ENCODE measurements at places on chromosomes 5 and 9.

GRCh38 chr9:84206801-84207370 is 133.7 kb downstream of the SLC28A3 start:
- no peak for DNase-seq

GRCh38 chr5:143395638-143396352 is 7.7 kb downstream of the NR3C1 start:
- DNase-seq, result peak; percentile 16

DNA sequence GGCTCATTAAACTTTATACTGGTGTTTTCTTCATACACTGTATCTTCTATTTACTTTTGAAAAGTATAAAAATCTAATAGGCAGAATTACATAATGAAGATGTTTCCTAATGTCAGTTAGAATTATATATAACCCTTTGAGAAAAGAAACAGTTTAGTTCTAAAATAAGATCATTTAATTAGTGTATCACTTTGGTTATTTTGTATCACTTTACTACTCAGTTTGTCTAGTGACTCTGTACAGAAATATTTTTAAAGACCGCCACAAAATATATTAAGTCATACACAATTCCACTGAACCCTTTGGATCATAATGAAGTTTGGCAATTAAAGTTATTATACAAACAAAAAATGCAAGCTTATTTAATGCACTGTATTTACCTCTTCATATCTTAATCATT is 15.0 kb downstream of the RFX3 start:
- DNase-seq, result no peak

DNA sequence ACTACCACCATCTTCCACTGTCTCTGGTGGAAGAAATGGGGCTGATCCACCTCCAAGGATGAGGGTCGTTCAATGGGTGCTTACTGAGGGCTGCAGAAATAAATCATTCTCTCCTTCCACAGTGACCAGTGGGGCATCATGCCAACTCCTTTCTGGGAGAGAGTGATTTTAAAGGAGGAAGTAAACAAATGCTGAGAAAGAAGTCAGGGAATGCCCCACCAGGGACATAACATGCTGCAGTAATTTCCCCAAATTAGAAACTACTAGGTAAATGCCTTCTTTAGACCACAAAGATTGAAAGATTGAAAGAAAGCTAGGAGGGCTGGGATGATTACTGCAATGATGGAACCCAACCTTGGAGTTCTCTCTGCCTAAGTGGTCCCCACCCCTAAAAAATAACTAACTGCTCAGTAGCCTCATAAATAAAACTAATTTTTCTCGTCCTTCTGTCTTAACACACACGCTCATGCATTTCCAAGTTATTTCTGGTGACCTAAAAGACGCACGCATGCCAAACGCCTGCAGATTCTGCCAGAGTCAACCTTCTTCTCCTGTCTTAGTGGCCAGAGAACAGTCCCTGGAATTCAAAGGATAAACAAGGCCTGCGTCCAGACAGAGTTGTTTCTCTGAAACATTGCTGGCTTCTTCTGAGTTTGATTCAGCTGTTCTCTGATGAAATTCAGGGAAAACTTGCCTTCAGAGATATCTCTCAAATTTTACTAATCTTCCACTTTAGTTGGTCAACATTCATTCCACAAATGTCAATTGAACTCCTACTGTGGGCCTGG is 250.0 kb downstream of the NR3C1 start:
- no peak for DNase-seq

DNA sequence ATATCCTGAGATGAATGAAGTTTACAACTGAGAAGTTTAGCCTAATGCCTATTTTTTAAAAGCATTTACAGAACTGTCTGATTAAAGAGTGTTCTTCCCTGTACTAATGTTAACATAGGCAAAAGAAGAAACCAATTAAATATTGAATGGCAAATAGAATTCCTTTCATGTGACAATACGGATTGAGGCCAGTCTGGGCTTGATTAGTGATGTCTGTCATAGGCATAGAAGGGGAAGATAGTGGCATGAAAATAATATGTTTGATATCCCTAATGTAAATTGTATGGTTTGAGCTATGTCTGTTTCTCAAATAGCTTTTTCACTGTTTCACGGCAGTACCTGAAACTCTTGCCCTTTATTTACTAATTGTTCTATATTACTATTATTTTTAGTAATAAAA is 443.1 kb upstream of the CLINT1 start:
- DNase-seq, result no peak

- no peak for DNase-seq
These were observed 151.5 kb upstream of the DAPK1 start for GRCh38 chr9:87346061-87346665.

GRCh38 chr9:6689893-6690674 is 44.6 kb upstream of the GLDC start:
- no peak for DNase-seq

DNA sequence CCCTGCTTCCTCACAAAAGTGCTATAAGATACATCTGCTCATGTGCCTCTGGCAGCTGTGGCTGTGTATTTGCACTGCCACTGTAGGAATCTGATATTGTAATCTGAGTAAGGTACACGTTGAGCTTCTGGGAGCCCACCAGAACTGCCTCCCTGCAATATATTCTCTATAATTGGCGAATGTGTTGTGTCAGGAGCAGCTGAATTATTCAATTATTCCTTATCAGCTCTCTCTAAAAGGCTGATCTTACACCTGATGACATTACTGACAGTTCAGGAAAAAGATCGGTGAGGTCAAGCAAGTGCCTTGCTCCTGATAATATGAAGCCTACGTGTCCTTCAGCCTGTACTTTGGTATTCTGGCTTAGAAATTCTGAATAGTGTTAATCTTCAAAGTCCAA is 1015.0 kb downstream of the CDH9 start:
- DNase-seq, result no peak

- no peak for DNase-seq
These were observed 493.9 kb downstream of the CCDC171 start for GRCh38 chr9:16046713-16047112.

GRCh38 chr5:119009131-119009530 is 20.8 kb upstream of the DTWD2 start:
- DNase-seq, result no peak

DNA sequence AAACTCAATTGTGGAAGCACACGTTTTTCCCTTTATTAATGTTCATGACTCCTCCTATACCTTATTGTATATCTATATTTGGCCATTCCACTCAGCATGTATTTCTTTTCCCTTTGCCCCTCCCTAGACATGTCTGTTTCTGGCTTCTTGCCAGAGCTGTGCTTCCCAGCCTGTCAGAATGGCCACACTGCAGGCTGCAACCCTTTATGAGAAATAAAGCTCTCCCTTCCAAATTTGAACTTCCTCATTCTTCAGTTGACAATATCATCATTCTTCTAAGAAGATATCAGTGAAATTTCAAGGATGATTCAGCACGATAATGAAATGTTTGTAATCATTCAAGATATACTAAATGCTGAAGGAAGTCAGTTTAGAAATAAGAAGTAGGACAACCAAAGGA is 107.6 kb upstream of the PRSS3 start:
- DNase-seq, result peak; percentile 27

- no peak for DNase-seq
These were observed 70.4 kb upstream of the TLE1 start for GRCh38 chr9:81759680-81760215.

- no peak for DNase-seq
These were observed 1.7 kb downstream of the IFNA10 start for GRCh38 chr9:21205204-21205603.

DNA sequence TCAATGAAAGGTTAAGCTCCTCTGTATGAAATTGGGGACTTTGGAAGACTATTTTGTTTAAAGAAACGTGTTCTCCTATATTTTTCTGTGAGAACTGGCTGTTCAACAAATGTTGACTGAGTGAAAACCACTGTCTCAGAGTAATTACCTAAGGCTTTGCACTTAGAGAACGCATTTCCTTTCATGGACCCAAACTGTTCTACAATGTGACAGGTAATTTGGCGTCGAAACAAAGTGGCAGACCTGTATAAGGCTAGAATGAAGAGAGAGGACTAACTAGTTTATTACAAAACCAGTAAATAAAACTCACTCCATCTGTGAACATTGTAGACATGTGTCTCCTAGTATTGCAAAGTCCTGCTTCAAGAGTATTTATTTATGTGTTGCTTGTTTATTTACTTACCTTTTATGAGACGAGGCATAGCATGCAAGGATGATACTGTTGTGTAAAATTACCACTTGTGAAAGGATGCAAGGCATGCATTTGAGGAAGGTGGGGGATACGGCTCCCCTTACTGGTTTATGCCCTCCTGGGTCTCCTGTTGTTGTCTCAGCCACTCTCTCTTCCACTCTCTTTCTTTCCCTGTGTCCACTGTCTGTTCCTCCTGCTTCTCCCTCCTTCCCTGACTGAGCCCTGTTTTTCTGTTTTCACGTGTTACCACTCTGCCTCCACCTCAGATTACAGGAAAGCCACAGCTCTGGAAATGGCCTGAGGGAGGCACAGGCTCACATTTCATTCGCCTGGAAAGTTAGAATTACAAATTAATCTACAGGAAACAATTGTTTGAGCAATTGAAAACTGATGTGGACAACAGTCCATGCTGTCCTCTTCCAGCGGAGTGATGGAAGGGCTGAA is 444.0 kb upstream of the ZNF608 start:
- DNase-seq, result peak; percentile 6

GRCh38 chr5:141272906-141273305 is 27.7 kb downstream of the PCDHB15 start:
- no peak for DNase-seq

DNA sequence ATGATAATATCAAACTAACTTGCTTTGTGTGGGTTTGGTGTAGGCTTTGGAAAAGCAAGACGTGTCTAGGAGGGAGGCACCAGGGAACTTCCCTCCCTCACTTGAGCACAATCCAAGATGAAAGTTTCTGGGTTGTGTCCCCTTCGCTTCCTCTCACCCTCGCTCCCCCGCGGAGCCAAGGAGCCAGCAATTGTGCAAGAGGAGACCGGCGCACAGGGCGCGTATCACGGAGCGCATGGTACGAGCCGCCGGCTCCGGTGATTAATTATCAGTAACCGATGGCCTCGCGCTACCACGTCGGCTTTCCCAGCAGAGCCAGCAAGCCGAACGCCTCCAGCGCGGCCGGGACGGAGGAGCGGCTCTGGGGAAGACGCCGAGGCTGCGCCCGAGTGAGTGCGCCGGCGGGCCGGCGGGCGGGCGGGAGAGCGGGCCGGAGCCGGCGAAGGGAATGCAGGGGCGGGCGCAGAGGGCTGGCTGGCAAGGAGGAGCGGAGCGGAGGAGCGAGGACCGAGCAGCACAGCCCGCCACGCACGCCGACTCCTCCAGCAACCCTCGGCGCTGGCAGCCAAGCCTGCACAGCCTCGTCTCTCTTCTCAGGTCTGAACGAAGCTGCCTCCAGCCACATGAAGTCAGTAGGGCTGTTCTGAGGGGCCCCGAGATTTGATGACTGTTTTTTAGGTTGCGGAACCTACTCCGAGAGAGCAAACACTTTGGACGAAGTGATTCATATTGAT is 143.6 kb downstream of the BNC2 start:
- DNase-seq, result no peak
